ENCODE measurements at places on chromosomes 1 and 21. TPM values are rescaled to one million over a fixed set of nuclear protein-coding genes. Genes with fewer than 3 reads are reported as not detected.

Gene USH2A
- not detected for total RNA-seq

Gene MAP1LC3C
- not detected for total RNA-seq

Gene ARTN
- total RNA-seq: 1.9 TPM

Gene FASLG
- total RNA-seq: not detected

DNA sequence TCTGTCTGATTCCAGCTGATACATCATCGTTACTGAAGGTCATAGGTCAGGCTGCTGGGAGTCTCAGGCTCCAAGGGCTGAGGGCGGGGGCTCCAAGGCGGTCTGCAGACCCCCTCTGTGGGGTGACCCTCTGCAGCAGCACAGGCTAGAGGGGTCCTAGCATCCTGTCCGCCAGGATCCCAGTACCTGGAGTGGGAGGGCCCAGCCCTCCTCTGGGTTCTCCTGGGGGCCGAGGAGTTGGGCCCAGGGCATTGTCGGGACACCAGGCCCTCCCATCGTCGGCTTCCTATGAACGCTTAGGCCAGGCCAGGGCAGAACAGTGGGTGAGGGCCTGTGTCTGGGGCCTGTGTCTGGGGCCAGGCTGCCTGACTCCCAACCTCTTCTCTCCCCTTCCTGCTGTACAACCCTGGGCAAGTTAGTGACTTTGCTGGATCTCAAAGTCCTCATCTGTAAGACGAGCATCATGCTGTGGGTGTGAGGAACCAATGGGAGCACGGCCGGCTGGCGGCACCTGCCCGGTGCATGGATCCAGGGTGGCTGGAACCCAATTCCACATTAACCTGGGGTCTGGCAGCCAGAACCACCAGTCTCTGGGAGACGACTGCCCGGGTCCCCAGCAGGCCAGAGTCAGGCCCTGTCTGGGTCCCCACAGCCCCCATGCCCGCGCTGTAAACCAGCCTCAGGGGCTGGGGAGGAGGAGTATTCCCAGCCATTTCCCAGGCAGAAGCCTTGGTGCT, 56.2 kb upstream of the COL18A1 start:
- DNase-seq: no peak

DNA sequence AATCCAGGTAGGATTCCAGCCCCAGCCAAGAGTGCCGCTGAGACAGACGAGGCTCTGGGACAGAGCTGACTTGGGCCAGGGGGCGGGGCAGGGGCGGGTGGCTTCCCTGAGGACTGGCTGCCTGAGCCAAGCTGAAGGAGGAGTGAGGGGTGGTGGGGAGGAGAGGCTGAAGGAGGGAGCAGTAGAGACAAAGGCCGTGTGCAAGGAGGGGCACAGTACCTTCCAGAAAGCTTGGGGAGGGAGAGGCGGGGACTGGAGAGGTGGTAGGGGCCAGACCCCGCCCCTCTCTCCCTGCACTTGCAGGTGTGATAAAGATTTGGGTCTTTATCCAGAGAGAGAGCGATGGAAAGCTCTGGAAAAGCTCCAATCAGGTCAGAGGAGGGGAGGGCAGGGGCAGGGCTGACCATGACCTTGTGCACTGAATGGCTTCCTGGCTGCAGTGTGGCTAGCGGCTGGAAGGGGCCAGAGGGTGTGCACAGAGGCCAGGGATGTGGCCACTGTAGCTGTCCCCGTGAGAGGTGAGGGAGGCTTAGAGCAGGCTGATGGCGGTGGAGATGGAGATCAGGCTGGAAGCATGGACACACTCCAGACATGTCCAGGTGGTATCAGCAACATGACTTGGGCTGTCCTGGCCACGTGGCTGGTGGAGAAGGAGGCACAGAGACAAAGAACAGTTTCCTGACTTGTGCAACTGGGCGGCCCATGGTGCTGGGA, 6.7 kb upstream of the EPHA8 start:
- no peak for DNase-seq

- no peak for DNase-seq
Observed at GRCh38 chr1:116680752-116681151, 13.2 kb upstream of the IGSF3 start.

- DNase-seq: peak; percentile 37
Observed at GRCh38 chr21:44353191-44353970, at the start of gene TRPM2. Gene TRPM2 (plus strand): TSS chr21:44353621. CDS start chr21:44353701, 80 bp downstream.

DNA sequence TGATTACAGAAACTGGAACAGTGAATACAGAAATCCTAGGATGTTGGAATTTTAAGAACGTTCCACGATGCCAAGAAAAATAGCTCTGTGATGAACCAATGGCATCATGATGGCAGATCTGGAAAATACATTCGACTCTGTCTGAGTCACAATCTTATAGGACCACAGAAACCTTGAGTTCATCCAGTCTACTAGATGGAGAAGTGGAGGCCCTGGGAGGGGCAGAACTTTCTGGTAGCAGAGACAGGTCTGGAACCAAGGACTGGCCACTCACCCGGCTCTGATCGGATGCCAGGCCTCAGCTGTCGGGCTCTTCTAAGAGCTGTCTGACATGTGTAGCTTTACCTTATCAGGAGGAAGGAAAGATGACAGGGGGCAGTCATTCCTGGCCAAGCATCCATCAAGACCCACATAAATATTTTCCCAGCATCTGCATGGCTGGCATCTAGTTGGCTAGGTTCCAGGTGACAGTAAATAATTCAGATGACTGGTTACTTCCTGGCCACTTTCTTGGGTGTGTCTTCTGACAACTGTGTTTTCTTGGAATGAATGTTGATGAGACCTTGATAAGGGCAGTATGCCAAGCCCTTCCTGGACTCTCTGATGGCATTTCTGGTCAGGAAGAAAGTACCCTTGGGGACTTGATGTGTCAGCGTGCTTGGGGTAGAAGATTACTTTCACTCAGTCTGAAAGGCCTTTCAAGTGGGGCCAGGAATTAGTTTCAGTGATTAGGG, 72.6 kb upstream of the TRABD2B start:
- peak; percentile 45 for DNase-seq

- no peak for DNase-seq
Observed at GRCh38 chr1:200073286-200073637, 45.8 kb downstream of the NR5A2 start.

GRCh38 chr21:25375675-25376074, 231.6 kb downstream of the MRPL39 start:
- no peak for DNase-seq

- no peak for DNase-seq
Observed at GRCh38 chr1:157101149-157101548, 1.5 kb upstream of the ETV3L start.

DNA sequence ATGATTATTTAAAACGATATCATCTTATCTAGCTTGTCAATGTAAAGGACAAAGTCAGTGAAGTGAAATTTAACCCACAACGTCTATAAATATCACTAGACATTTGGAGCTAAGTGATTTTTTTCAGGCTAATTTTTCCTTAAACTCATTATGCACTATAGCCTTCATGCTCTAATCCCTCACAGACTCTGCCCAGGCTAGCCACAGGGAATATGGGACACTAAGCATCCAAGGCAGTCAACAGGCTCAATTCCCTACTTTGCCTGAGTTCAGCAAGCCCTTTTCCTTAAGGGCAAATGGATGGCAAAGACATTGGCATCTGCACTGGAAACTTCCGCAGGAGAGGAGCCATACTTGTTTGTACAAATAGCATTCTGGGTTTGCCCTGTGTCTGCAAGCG, 577.0 kb downstream of the LMO4 start:
- no peak for DNase-seq

GRCh38 chr1:17005365-17005740, 6.4 kb downstream of the ATP13A2 start:
- no peak for DNase-seq

DNA sequence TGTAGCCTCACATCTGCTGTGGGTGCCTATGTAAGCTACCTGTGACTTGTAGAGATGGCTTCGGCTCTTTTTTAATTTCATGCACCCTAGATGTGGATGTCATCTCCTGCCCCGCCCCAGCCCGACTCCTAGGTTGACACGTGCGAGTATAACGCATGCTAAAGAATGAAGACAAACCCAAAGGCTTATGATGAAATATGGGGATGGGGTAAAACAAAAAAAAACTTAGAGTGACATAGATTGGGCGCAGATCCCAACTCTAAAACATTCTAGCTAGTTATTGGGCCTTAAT, 613 bp upstream of the ERO1B start:
- peak; percentile 59 for DNase-seq

DNA sequence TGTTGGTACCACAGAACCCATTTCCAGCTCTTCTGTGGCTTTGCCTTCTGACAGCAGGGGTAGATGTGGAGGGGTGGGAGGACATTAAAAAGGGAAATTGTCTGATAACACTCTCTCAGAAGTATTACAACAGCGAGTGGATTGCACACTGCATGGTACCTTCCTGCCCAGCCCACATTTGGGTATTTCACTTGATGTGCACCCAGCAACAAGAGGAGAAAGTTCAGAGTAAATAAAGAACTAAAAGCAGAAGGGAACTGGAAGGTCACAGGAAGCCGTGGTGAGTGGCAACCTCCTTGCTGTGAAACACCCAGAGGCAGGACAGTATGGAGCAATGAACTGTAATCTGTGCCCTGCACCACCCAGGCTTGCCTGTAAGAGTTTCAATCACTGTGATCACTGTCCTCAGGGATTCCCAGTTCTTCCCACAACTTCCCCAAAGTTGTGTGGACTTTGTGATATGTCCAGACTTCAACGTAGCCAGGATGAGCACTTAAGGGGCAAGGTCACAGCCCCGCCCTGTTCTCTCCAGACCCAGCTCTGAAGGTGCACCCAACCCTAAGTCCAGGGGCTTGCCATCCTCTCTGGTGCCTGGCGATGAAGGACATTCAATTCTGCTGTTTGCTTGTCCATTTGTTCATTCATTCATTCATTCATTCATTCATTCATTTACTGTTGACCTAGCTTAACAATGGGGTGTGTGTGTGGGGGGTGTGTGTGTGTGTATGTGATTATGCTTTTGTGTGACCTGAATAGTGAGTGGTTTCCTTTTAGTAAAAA, 18.7 kb upstream of the F5 start:
- DNase-seq: no peak

- no peak for DNase-seq
Observed at GRCh38 chr1:119226321-119226720, 85.9 kb upstream of the WARS2 start.

DNA sequence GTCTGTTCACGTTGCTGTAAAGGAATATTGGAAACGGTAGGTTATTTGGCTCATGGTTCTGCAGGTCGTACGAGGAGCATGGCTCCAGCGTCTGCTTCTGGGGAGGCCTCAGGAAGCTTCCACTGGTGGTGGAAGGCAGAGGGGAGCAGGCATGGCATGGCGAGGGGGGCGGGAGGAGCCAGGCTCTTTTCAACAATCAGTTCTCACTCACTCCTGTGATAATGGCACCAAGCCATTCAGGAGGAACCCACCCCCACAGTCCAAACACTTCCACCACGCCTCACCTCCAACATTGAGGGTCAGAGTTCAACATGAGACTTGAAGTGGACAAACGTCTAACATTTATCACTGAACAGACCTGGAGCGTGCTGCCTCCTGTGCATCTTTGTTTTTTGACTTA, 141.2 kb downstream of the PGBD5 start:
- no peak for DNase-seq

DNA sequence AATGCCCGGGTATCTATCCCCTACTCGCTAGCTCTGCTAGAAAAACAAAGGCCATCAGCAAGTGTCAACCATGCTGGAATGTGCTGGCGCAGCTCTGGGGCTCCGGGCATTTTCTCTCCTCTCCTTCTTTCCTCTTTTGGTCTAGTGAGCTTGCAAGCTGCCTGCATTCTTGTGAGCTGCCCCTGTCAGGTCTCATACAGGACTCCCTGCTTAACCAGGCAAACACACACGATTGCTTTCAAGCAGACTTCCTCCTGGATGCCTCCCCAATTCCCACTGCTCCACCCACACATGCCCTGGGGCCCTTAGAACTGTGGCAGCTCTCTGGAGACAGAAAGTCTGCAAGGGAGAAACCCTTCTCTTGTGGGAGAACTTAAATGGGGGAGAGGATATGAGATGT, 35.7 kb upstream of the SUCO start:
- DNase-seq: peak; percentile 76

GRCh38 chr1:165536016-165536415, 7.8 kb upstream of the LRRC52 start:
- no peak for DNase-seq

GRCh38 chr1:235607284-235607683, 42.3 kb downstream of the GNG4 start:
- DNase-seq: no peak
